Brain microvascular endothelial cell (primary cell): ENCODE measurements at places on chromosomes 11 and 22.

- peak; percentile 28 for DNase-seq
Observed at GRCh38 chr22:23402275-23403151, 177.6 kb downstream of the IGLL1 start.

GRCh38 chr11:108435066-108435465 lies 32.3 kb downstream of the C11orf65 start:
- no peak for DNase-seq

DNA sequence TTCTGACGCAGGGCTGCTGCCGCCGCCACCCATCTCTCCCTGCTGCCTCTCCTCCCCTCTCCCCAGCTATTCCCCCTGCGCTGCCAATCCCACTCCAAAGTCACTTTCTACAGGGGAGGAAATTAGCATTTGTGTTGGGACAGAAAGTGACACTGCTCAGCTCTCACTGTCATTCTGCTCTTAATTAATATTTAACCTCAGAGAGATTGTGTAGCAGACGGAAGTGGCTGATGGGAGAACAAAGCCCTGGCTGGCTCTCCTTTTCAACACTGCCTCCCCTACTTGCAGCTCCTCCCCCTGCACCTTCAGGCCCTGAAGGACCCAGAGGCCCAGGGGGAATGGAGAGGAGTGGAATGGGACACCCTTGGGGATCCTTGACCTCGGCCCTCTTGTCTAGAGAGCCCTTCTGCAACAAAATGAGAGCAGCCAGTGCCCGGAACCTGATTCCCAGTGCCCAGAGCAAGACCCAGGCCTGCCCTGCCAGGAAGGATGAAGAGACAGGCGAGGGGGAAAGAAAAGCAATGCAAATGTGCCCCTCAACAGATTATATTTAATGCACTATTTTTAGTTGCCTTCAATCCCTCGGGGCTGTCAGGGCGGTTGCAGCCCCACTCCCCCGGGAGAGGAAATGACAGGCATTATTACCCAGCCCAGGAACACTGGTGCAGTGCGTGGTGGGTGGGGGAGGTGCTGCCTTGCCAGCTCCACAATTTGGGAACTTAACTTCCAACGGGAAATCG lies 14.6 kb upstream of the NRGN start:
- no peak for DNase-seq

DNA sequence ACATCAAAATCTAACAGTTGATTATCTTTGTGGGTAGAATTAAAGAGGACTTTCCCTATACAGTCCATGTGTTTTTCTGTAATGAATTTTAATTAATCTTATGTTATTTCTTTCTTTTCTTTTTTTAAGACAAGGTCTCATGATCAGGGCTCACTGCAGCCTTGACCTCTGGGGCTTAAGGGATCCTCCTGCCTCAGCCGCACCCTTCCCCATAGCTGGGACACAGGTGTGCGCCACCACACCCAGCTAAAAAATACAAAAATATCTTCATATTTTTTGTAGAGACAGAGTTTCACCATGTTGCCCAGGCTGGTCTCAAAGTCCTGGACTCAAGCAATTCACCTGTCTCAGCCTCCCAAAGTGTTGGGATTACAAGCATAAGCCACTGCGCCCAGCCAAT lies 7.7 kb downstream of the RAB30 start:
- DNase-seq, result no peak

GRCh38 chr11:30508594-30508993 lies 77.6 kb downstream of the MPPED2 start:
- no peak for DNase-seq

GRCh38 chr11:84136926-84137325 lies 850.8 kb upstream of the CCDC90B start:
- DNase-seq, result no peak

DNA sequence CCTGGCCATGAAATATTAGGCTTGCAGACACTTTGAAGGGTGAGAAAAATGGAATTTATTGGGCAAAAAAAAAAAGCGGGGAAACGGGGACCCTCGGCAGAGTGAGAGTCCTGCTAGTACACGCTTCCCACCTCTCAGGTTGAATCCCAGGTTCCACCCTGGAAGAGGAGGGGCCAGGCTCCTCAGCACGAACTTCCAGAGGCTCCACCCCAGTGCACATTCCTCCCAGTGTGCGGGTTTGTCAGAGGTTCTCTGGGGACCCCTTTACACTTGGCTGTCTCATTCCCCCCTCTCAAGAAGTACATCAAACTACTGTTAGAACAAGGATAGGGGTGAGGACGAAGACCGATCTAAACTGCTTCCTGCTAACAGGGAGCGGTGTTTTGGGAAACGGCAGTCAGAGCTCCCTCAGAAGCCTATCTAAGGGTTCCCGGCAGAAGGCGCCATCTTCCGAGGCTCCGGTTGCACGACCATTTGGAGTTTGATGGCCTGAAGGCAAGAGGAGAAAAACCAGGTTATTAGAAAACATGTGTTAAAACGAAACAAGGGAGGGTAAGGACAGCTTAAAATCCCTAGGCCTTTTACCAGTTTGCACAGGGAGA lies 27.5 kb downstream of the FOLR3 start:
- DNase-seq, result no peak

GRCh38 chr22:25448435-25449051 lies 115.9 kb upstream of the GRK3 start:
- DNase-seq, result peak; percentile 13

DNA sequence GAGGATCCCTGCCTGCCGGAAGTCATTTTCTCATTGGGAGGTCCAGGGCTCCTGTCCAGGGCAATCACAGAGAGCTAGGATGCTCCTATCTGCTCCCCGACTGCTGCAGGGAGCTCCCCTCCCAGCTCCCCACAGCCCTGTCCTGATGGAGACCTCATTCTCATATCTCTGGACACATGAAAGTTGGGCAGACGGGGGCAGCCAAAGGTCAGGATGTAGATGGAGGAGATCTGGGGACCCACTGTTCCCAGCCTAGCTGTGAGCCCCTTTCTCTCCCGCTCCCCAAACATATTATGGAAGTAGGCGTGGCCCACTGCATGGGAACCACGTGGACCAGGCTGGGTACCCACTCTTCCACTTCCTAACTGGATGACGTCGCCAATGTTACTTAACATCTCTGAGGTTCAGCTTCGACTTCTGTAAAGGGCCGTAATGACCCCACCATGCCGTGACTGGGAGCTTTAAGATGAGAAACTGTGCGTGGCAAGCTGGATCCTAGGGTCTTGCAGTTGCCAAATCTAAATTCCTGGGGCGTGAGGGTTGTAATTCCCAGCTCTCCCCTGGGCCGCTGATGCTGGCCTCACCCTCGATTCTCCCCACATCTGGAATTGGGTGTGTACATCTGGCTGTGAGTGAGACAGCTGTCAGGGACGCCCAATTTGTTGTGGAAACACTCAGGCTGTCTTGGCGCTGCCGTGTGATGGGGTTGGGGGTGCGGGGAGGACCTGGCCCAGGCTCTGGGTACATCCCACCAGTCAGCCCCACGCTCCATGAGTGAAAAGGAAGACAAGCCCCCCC lies 1.8 kb downstream of the CDC42EP2 start:
- DNase-seq, result peak; percentile 87

DNA sequence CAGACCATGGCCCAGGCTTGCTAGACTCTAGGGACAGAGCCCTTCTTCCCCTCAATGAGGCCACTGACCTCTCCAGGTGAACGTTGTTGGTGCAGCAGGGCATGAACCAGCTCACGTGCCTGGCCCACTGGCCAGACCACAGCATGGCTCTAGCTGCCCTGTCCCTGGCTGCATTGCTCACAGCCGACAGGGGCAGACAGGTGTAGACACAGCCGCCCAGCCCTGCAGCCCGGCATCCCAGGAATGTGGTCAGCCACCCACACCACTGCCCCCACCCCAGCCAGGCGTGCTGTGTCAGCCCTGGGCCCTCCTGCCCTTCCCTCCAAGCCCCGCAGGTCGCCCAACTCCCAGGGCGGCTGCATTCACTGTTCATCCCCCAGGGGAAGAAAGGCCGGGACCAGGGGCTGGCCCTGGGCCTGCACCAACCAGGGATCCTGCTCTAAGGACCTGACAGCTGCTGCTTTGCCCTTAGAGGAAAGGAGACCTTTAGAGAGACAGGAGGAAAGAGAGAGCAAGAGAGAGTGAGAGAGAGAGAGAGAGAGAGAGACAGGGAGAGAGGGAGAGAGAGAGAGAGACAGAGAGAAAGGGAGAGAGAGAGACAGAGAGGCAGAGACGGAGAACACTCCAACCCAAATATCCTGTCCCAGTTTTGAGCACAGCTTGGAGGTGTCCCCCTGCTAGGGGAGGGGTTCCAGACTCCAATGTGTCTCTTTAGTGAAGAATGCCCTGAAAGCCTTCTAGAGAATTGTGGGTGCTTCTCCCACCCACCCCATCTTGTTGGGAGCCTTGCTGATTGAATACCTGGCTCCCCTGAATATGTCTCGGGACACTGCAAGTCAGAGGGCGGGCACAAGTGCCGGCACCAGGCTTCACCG lies 44.2 kb upstream of the LINC01488 start:
- no peak for DNase-seq

DNA sequence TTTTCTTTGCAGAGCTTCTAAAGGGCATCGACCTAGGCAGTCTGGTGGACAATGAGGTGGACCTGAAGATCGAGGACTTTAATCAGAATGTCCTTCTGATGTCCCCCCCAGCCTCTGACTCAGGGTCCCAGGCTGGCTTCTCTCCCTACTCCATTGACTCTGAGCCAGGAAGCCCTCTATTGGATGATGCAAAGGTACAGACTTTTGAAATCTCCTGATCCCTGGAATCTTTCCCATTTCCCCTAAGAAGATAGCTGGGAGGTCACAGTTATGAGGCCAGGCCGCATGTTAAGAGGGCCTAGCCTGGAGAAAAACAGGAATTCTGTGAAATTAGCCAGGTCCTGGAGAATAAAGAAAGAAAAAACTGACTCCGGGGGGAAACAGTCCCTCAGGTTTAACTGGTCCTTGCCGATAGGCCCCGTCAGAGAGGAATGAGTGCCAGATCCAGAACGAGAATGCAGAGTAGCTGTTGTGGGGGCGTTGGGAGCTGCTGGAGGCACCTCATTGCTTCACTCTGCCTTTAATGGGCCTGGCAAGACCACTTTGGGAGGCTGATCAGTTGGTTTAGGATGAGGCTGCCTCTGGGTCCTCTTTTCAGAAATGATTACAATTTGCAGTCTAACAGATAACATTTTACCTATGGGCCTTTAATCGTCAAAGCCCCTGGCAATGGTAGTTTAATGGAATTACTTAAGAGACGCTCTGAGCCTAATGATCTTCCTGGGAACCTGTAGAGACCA lies 39.2 kb downstream of the SHISA8 start:
- no peak for DNase-seq

DNA sequence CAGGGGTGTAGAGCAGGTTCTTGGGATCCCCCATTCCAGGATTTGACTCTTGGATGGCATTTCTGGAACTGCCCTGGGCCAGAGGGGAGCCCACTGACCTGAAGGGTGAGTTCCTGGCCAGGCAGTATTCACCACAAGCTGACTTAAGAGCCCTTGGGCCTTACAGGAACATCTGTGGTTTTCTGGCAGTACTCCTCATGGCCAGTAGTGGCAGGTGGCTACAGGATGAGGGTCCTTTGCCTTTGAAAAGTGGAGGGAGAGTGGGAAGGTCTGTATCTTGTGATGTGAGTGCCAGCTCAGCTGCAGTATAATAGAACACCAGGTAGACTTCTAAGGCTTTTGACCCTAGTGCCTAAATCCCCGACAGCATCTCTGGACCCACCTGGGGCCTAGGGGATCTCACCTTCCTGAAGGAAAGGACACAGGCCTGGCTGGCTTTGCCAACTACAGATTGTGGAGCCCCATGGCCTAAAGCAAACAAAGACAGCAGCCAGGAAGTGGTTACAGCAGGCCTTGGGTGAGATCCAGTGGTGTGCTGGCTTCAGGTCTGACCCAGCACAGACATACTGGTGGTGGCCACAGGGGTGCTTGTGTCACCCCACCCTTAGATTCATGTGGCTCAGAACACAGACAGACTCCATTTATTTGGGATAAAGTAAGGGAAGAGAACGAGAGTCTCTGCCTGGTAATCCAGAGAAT lies 9.0 kb downstream of the OR51S1 start:
- DNase-seq, result no peak

- DNase-seq, result no peak
Observed at GRCh38 chr22:46092011-46092410, 58.3 kb upstream of the PPARA start.

DNA sequence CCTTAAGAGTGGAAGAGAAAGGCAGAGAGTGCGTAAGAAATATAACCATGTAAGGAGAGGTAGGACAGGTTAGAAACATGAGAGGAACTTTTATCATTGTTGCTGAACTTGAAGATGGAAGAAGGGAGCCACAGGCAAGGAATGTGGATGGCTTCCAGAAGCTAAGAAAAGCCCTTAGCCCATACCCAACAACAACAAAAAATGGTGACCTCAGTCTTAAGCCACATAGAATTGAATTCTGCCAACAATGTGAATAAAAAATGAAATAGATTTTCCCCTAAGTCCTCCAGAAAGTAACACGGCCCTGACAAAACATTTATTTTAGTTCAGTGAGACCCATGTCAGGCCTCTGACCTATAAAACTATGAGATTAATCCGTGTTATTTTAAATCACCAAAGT lies 767.3 kb downstream of the FAM181B start:
- DNase-seq, result no peak

GRCh38 chr11:58596621-58597020 lies 17.8 kb downstream of the ZFP91 start:
- no peak for DNase-seq

- peak; percentile 28 for DNase-seq
Observed at GRCh38 chr11:111555255-111555654, 14.7 kb downstream of the LAYN start.

- peak; percentile 44 for DNase-seq
Observed at GRCh38 chr11:118572061-118572980, at the start of gene ARCN1. Gene ARCN1 (plus strand): TSS chr11:118572409. CDS start chr11:118572548, 139 bp downstream.

DNA sequence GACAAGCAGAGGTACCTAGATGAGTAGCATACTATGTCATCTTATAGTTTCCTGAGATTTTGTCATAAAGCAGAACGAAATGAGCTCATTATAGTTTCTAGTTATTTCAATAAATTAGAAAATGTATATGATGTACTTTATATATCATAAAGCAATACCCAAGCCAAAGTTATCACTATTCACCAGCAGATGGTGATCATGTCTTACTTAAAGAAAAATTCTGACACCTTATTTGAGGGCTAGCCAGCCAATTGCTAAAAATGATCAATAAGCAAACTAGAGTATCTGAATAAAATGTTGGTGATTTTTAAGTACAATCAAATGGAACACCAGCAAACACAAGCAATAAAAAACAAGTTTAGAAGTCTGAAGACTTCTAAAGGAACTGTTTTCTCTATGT lies 44.1 kb downstream of the RSF1 start:
- no peak for DNase-seq

GRCh38 chr11:75868990-75869389 lies 54.0 kb downstream of the UVRAG start:
- peak; percentile 5 for DNase-seq

DNA sequence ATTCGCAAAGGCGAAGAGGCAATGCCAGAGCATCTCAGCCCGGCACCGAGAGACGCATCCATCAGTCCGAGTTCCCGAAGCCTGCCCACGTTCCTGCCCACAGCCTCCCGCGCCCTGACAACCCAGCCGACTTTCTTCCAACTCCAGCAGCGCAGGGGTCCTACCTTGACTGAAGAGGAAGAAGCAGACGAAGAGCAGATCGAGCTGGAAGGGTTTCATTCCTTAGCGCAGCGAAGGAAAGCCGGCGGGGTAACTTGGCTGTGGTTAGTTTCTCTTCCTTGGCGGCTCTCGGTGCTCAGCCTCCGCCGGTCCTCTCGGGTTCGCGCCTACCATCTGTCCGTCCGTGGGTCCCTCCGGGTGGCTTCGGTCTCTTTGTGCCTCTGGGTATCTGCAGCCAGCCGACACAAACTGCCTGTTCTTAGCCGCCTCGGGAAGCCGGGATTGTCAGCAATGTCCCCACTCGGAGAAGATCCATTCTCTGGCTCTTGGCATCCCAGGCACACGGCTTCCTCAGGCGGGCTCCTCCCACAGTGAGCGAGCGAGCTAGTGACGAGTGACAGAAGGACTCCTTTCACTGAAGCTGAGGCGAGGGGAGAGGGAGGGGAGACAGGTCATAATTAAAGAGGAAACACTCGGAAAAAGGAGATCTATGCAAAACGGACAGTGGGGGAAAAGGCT lies at the start of gene KIRREL3:
Gene KIRREL3, minus strand, starts transcription at position 480 of the 678 bp plus-strand sequence.
- no peak for DNase-seq
